ENCODE measurements at places on chromosomes 7 and 10.
A peak's percentile ranks its signal among the peaks of the same experiment; 100 is the strongest.

- DNase-seq: no peak
Measured at GRCh38 chr10:119429771-119430170, 112.7 kb downstream of the RGS10 start.

DNA sequence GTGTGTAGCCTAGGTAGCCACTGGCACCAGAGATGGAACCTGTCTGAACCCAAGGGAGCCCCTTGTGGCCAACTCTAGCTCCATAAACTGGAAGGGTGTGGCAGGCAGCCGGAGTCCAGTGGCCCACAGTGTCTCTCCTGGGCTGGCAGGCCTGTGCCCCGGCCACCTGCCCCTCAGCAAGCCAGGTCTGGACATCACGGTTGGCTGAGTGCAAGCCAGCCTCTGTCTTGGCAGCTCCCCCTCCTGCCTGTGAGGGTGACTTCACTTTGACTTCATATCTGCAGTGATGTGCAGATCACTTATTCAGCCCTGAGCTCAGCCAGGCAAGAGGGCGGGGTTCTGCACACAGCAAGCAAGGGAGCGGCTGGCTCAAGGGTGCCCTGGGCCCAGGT lies 1.3 kb upstream of the RET start:
- DNase-seq: no peak

DNA sequence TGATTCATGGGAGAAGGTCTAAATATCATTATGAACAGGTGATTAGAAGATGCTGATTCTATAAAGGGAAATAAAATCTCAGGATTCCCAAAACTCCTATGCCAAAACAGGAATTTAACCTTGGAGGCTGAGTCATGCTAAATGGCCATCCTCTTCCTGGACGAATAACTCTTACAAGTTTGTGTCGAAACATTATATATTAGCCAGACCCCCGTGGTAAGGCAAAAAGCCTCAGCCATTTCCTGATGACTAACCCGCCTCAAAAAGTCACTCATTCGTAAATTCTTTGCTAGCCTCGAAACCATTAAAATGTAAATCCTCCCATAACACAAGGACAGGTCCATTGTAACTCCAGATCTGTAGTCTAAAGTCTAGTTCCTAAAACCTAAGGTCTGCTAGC lies 32.0 kb downstream of the CUL2 start:
- peak; percentile 74 for DNase-seq

- no peak for DNase-seq
Measured at GRCh38 chr10:17161775-17162174, 32.2 kb upstream of the CUBN start.

GRCh38 chr7:36787933-36788378 lies 63.7 kb upstream of the AOAH start:
- no peak for DNase-seq

- no peak for DNase-seq
Measured at GRCh38 chr10:116629340-116629739, 8.6 kb downstream of the PNLIPRP2 start.

DNA sequence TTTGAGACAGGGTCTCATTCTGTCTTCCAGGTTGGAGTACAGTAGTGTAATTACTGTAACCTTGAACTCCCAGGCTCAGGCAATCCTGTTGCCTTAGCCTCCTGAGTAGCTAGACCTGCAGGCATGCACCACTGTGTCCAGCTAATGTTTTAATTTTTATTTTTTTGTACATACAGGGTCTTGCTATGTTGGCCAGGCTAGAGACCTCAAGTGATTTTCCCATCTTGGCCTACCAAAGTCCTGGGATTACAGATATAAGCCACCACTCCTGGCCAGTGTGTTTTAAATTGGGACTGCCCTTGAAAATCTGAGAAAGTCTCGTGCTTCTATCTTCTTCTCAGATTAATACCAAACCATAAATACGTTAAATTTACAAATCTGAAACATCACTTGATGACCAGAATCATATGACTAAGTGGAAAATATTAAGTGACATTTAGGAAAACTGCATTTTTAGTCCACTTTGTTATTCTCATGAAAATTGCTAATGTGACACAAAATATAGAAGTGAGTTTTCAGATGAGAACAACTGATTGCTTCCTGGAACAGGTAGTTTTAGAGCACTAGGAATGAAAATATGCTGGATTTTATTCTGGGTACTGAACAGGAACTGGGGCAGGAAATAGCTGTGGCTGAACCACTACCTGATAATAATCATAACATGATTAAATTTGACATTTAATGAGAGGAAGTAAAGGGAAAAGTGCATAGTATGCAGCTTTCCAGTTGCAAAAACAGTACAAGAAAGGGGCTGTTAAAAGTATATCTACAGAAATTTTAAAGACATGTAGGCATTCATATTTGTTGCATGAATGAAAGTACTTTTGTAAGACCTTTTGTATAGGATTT lies 4.2 kb downstream of the PHTF2 start:
- DNase-seq: no peak

GRCh38 chr7:79806161-79806734 lies 328.4 kb upstream of the GNAI1 start:
- no peak for DNase-seq

- DNase-seq: no peak
Measured at GRCh38 chr7:116229366-116229765, 19.0 kb downstream of the TES start.

DNA sequence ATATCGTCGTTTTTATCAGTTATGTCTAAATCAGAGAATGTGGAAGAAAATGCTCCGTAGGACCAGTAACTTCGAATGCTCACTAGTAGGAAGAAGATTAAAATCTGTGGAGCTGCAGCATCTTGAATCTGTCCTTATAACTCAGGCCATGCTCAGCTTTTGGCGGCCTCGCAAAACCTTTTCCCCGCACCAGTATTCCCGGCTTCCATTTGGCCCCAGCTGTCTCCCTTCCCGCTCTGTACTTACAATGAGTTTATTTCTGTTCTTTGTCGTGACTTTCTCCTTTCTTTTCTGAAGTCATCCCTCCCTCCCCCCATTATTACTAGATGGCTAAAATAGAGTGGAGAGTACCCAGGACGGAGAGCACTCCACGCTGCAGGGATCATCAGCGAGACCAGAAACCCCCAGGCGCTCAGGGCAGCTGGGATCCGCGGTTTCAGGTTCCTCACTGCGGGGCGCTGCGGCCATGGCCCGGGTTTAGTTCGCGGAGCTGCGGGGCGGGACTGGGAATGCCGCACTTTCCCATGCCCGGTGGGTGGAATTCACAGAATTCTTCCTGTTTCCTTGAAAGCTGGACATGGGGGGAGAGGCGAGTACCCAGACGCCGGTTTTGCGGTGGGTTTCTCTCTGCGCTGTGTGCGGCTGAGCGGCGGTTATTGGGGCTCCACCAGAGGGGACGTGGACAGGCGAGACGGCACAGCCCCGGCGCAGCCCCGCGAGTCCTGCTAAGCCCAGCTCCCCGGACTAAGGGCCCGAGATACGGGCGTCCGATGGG lies 183.5 kb downstream of the POM121L12 start:
- DNase-seq: no peak

DNA sequence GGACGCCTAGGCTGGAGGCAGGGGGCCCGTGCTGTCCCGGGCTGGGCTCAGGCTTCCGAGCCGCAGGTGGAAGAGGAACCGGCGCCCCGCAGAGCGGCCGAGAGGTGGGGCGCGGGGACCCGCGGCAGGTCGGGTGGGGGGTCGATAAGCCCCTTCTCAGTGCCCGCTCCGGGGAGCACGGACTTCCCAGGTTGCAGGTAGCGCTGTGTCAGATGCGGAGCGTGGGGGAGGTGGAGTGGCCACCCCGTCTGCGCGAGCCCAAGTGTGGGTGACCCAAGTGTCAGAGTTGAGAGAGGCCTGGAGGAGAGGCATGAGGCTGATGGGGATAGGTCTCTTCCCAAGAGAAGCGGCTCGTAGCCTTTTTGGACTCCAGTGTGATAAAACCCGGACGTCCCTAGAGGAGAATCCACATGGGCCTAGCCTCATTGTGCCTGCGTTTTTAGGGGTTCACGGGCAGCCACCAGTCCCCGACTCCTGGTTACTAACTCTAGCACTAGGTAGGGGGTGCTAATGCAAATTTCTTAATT lies 580 bp downstream of the EEPD1 start:
- DNase-seq: no peak

GRCh38 chr7:89246196-89246595 lies 450.7 kb upstream of the TEX47 start:
- DNase-seq: no peak

- no peak for DNase-seq
Measured at GRCh38 chr10:24277771-24278170, 68.8 kb downstream of the KIAA1217 start.

- DNase-seq: peak; percentile 8
Measured at GRCh38 chr7:130242198-130243014, 24.3 kb upstream of the CPA2 start.

DNA sequence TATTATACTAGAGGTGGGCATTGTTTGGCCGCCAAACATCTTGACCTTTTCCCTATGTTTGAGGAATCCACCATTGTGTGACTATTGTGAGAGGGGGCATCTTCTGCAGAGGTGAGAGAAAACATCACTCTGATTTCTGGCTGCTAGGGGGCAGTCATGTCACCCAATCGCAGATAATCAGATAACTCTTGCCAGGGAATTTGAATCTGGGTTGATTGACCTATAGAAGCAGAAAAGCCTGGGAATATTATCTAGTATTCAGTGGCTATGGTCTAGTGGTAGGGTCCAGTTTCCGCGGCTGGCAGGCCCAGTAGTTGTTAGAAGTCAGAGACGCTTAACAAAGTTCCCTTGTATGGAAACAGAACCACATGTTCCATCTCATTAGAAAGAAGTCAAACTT lies 808.5 kb downstream of the PHTF2 start:
- no peak for DNase-seq

- DNase-seq: no peak
Measured at GRCh38 chr10:7515439-7515838, 104.6 kb upstream of the SFMBT2 start.

- DNase-seq: no peak
Measured at GRCh38 chr7:94452239-94452638, 57.4 kb upstream of the CASD1 start.

DNA sequence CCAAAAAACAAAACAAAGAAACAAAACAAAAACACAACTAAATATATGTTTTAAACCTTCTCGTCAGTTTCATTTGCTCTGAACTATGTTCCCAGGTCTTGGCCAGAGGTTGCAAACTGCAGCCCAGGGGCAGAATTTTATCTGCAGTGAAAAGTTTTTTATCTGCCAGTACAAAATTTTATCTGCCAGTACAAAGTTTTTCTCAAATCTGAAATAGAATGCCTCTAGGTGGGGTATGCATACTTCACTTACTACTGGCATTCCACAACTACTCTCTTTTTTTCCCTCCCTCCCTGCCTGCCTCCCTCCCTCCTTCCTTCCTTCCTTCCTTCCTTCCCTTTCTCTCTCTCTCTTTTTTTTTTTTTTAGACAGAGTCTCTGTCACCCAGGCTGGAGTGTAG lies 9.4 kb upstream of the CLDN3 start:
- DNase-seq: no peak

- DNase-seq: no peak
Measured at GRCh38 chr10:122161795-122162194, 109.3 kb upstream of the BTBD16 start.

- no peak for DNase-seq
Measured at GRCh38 chr7:33079096-33079495, 16.5 kb upstream of the NT5C3A start.

- no peak for DNase-seq
Measured at GRCh38 chr10:71236286-71236685, 23.9 kb downstream of the UNC5B start.

- DNase-seq: no peak
Measured at GRCh38 chr7:158403013-158403821, 184.4 kb downstream of the PTPRN2 start.

- DNase-seq: no peak
Measured at GRCh38 chr7:47940088-47941013, 7.9 kb downstream of the PKD1L1 start.

GRCh38 chr7:88669913-88670312 lies 89.6 kb upstream of the ZNF804B start:
- no peak for DNase-seq

- DNase-seq: no peak
Measured at GRCh38 chr10:98367604-98368451, 47.2 kb downstream of the PYROXD2 start.

GRCh38 chr10:12484002-12484918 lies 134.9 kb downstream of the CAMK1D start:
- DNase-seq: no peak

DNA sequence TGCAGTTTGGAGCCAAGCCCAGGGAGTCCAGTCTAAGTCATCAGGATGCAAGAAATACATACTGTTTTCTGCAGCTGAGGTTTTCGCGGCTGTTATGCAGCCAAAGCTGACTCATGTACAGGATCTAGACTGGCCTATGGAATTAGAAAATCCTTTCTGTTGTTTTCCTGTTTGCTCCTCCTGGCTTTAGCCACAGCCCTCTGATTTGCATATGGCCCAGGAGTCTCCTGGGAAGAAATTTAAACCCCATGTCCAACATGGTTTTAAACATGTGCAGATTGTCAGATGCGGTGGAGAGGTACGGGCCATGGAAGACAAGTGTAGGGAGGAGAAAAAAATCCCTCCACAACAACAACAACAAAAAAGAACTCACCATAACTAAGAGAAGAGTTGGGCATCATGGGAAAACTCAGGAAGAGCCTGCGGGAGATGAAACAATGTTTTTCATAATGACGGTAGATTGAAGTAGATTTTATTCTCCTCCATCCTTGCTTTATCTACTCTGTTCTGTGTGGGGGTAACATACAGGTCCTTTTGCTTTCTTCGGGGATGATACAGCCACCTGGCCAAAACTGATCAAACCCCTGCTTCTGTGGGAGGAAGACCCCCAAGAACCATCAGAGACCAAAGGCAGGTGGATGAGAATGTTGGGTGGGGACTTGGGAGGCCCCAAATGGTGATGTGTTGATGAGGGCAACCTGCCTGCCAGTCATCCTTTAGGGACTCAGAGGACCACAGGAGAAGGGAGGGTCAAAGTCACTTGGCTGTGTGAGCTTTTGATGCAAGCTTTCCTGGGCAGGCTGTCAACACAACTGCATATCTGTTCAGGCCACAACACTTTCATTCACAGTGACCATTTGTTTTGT lies 29.8 kb upstream of the GNA12 start:
- peak; percentile 81 for DNase-seq

DNA sequence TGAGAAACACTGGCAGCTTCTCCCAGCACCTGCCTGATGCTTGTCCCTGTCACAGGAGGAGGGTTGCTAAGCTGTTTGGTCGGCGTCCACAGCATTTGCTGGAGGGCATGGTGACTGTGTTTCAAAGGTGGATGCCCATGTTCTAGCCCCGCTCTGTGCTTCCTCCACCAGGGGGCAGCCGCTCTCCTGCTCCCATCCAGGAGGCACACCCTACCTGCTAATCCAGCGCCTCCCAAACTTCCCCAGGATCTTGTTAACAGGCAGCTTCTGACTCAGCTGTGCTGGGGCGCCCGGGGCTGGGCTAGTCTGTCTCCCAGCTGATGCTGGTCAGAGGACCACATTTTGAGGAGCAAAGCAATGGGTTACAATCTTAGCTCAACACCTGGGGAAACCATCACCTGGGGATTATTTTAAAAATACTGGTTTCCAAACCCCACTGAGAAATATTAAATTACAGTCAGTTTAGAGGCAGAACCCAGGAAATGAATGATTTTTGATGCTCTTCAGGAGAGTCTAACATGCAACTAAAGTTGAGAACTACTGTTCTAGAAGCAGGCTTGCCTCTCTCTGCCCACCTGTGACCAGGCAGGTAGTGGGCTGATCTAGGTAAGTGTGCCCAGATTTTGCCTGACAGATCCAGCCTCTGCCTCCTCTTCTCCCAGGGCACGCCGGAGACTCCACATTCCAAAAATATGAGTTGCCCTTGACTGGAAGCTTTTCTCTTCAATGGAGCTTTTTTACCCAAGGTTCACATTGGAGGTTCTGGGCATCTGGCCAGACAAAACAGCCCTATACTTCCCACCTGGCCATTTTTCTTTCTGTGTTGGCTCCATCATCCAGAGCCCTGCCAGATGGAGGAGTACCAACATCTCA lies 92.7 kb upstream of the GPR26 start:
- DNase-seq: peak; percentile 11
